ENCODE measurements at places on chromosomes 3 and 15.
A peak's percentile ranks its signal among the peaks of the same experiment; 100 is the strongest.

GRCh38 chr3:185746470-185746869 lies 78.4 kb downstream of the IGF2BP2 start:
- DNase-seq = no peak

GRCh38 chr15:33678602-33679001 lies 289.7 kb upstream of the CHRM5 start:
- DNase-seq = no peak

GRCh38 chr3:143329567-143330211 lies 210.1 kb downstream of the CHST2 start:
- DNase-seq = no peak

GRCh38 chr3:5560199-5560598 lies 372.7 kb downstream of the EDEM1 start:
- no peak for DNase-seq

- DNase-seq = peak; percentile 16
Measured at GRCh38 chr3:14175383-14176037, 2.9 kb downstream of the XPC start.

- no peak for DNase-seq
Measured at GRCh38 chr3:71064956-71065763, 518.4 kb downstream of the FOXP1 start.

- DNase-seq = no peak
Measured at GRCh38 chr15:90062973-90063769, 39.1 kb downstream of the IDH2 start.

Data from GM12864 (cell line).